ENCODE measurements at places on chromosomes 7 and 10.
A peak's percentile ranks its signal among the peaks of the same experiment; 100 is the strongest.

- no peak for DNase-seq
Observed at GRCh38 chr10:21529032-21529910, 3.8 kb upstream of the SKIDA1 start.

DNA sequence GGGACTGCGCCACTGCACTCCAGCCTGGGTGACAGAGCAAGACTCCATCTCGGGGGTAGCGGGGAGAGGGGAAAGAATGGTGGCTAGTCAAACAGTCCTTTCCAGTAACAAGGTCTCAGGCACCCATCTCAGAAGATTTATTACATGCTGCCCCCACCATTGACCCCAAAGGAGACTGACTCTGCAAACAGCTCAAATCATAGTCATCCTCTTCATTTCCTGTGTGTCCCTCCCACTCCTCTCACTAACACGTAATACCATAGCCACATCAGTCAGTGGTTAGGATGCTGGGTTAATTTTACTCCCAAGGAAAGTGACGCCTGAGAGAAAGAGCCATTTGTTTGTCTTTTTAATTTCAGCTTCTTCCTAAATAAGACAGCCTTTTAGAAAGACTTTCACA lies 56.6 kb upstream of the BET1 start:
- peak; percentile 9 for DNase-seq

GRCh38 chr7:24595671-24596418 lies 22.6 kb downstream of the PALS2 start:
- no peak for DNase-seq

DNA sequence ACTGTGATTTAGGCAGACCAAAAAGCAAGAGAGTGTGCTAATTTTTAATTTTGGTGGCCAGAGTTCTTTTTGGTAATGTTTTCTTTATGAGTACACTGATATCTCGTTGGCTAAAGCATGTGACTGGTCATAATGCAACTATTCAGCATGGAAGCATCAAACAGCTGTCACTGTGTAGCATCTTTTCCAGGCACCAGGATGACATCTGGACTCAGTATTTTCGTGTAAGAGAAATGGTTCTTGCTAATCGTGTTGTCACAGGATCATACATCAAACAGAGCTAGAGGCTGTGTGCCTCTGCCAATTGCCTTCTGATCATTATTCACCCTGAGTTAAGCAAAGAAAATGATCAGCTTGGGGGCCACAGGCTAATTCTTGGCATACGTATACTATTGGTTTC lies 118.9 kb downstream of the SND1 start:
- no peak for DNase-seq

DNA sequence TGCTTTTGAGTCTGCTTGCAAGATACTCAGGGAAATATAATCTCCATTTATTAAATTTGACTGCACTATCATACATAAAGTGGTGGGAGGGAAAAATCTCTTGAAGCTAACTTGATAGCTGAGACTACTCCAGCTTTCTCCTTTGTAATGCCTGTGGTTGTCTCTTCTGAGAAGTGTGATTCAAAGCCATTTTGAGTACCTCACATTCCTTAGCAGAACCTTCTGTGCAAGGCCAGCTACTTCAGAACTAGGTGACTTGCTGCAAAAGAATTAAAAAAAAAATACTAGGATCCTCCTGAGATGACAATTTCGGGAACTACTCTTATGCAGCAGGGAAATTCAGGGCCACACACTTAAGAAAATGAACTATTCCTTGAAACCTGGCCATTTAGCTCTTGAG lies 294.8 kb downstream of the MDFIC start:
- no peak for DNase-seq

- DNase-seq = no peak
Observed at GRCh38 chr10:116104210-116104932, 168.6 kb downstream of the GFRA1 start.

Data from activated CD4-positive, alpha-beta T cell treated with anti-CD3 and anti-CD28 coated beads, Interleukin-2, Interleukin-6, amounts not matched to agents 100 ng/mL and 50 ng/mL, durations not matched to agents 16 hours and 8 hours (primary cell).